ENCODE measurements at places on chromosomes 6 and 20.

DNA sequence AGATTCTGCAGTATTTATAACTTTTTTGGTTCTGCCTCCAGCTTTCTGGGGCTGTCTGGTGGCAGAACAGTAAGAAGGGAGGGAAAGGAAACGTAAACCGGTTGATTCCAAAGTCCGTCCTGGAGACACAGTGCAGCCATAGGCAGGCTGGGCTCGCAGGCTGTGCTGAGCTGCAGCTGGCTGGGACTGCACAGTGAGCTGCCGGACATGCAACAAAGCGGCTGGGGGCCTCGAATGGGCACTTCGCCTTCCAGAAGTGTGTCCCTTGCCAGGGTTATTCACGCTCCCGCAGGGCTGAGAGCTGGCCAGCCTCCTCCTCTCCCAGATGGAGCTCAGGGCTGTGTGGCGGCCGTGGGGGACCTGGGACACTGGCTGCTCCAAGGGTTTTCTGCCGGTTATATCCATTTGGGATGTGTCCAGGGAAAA lies 78.1 kb upstream of the CD93 start:
- DNase-seq, result peak; percentile 82

DNA sequence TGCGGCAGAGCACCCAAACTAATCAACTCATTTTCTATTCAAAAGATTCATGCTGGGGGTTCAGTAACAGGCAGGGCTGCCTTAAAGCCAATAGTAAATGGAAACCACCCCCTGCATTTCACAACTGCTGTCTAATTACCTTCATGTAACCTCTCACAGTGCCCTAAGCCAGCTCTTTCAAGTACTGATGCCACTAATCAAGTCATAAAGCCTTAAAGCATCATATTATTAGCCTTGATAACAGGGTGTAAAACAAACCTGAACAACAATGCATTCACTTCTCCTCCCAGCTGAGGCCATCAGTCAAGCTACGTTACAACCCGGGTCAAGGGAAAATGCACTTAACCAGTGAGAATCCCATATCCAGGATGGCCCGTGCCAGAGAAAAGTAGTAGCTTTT lies 33.0 kb downstream of the TRERF1 start:
- DNase-seq, result no peak

DNA sequence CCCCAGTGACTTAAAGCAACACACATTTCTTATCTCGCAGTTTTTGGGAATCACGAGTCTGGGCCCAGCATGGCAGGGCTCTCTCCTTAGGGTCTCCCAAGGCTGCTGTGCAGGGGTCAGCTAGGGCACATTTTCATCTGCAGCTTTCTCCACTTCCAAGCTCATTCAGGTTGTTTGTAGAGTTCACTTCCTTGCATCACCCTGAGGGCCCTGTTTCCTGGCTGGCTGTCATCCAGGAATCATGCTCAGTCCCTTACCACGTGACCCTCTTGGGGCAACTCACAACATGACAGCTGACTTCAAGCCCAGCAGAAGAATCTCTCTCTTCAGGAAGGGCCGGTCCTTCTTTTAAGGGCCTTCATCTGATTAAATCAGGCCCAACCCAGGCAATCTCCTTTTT lies 21.3 kb downstream of the SNAP25 start:
- DNase-seq, result no peak

DNA sequence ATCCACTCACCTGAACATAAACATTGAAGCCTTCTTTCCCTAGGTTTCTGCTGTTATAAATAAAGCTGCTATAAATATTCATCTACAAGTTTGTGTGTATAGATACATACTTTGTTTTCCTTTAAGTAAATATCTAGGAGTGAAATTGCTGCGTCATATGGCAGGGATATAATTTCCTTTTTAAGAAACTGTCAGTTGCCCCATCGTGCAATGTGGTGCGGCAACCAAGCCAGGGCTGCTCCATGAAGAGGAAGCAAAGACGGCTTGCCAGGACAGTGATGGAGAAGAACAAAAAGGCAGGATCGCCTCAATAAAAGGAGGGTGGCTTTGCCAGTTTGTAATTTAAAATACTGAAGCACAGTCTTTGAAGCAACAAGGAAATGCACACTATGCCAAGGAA lies 36.6 kb downstream of the CITED2 start:
- DNase-seq, result no peak

GRCh38 chr6:33589392-33589730 lies 9.3 kb upstream of the BAK1 start:
- no peak for DNase-seq

Measured in osteocyte (in vitro differentiated cells).